ENCODE measurements at places on chromosomes 4 and X. TPM values are rescaled to one million over a fixed set of nuclear protein-coding genes. Genes with fewer than 3 reads are reported as not detected.

DNA sequence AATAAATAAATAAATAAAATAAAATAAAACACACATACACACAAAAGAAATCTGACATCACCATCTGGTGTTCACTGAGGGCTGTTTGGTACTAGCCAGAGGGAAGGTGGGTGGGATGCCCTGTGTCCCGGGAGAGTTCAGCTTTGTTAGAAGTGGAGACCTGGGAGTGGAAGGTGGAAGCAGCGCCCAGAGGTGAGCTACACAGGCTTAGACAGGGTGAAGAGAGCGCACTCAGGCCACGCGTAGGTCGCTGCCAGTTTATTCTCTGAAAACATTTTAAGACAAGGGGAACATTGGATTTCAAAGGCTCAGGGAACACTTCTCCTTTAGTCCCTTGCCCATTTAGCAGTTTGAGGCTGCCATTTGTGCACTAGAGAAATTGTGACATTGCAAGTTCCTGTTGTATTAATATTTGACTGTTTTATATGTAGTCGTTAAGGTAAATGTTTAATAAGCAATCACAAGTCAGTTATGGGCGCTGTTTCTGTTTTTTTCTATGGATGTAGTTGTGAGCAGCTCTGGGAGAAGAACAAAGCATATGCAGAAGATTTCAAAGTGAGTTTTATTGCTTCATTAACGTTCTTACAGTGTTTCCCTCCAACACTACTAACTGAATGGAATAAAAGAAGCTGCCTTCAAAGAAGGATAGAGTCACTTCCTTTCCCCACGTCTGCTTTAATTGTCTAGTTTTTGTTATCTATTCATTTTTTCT lies 405.5 kb upstream of the NR3C2 start:
- H3K27me3 ChIP-seq, result no peaks in the 10 kb centered on the region
- H3K27ac ChIP-seq, result no peak overlapping the region
- DNase-seq, result no peak
- H3K36me3 ChIP-seq, result no peaks in the 10 kb centered on the region
- H3K4me1 ChIP-seq, result peaks cover 17% of the 10 kb centered on the region

Gene MID1
- total RNA-seq, result 9.4 TPM

Gene DDX53
- not detected for total RNA-seq

Gene TECRL
- 1,086 TPM for total RNA-seq

Gene TMEM35A
- not detected for total RNA-seq

All from left ventricle myocardium inferior (tissue), 1 donor.